Sciatic nerve (tissue), 2 donors: ENCODE measurements at places on chromosomes 7 and 10.

- no peak for DNase-seq
Measured at GRCh38 chr10:11838298-11838852, 15.2 kb downstream of the PROSER2 start.

GRCh38 chr10:22003964-22004281 is 393 bp upstream of the DNAJC1 start:
- DNase-seq: no peak

DNA sequence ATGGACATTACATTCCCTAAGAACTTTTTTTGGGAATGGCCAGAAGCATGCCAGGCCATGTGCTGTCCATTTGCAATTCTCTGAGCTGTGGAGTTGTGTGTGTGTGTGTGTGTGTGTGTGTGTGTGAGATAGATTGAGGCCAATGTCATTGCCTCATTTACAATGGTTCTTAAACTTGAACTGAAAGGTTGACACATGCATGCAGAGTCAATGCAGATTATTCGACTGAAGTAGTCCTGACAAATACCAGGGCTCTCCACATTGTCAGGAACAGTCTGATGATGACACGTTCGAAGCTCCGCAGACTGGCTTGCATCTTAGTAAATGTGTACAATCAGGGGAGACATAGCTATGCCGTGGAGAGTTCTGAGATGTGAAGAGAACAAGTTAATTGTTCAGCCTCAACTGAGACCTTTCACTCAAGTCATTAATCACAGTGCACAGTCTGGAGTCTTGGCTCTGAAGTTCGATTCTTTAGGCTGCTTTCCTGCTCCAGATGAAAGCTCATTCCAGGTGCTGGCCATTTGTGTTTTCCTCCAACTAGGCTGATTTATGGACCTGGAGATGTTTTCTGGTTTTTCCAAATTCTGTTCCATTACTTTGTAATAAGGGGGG is 921.9 kb downstream of the LRMDA start:
- no peak for DNase-seq

GRCh38 chr7:23334482-23335056 is 35.4 kb downstream of the MALSU1 start:
- DNase-seq: no peak

- no peak for DNase-seq
Measured at GRCh38 chr10:30782537-30783461, 153.2 kb upstream of the LYZL2 start.

DNA sequence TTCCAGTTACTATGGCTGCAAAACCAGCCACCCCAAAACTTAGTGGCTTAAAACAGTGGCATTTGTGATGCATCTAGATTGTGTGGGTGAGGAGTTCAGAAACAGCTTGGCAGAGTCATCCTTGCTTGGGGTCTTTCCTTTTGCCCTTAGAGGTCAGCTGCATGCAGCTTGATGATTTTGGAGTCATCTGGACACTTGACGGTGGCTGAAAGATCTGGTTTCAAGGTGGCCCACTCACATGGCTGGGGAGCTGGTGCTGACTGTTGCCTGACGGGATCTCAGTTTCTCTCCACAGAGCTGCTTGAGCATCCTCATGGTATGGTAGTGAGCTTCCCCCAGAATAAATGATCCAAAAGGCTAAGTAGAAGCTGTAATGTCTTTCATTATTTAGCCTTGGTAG is 191.3 kb upstream of the GALNT17 start:
- no peak for DNase-seq

- DNase-seq: no peak
Measured at GRCh38 chr10:106625751-106626150, 538.8 kb downstream of the SORCS1 start.

GRCh38 chr7:20651960-20652544 is 36.6 kb downstream of the ABCB5 start:
- DNase-seq: no peak

DNA sequence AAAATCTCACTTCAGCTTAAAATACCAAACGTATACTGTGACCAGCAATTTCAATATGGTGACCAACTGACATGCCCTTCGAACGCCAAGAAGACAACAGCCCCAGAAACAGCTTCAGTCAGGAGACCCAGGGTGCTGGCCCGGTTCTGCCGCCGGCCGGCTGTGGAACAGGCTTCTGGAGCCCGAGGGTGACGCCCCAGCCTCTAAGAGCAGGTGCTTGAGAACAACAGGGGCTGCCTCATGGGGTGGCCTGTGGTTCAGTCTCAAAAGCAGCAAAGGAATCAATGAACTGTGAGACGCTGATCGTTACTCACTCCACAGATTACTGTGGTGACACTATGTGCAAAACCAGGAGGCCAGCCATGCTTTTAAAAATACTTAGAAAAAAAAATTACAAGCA is 17.3 kb downstream of the GPER1 start:
- DNase-seq: no peak

- DNase-seq: no peak
Measured at GRCh38 chr10:13787015-13787421, 200.3 kb downstream of the PRPF18 start.

DNA sequence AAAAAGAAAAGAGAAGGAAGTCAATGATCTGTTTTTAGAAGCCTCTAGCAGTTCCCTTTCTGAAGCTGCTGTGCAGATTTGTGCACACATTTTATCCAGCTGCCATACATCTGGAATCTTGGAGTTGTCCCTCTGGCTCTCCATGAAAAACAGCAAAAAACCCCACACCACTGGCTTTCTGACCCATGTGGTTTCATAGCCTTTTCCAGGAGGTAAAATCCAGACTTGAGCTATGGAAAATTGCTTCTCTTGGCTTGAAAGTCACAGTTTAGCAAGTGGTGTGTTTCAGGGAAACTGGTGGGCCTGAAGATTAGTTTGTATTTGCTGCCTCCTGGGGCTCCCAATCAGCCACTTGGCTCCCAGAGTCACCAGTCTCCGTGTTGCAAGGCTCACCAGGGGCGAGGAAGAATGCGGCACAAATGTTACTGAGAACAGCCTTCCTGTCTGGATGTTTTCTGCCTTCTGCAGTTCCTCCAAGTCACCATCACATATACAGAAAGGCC is 50.1 kb upstream of the ADRB1 start:
- no peak for DNase-seq

- DNase-seq: no peak
Measured at GRCh38 chr7:27866828-27867672, 127.1 kb downstream of the TAX1BP1 start.

DNA sequence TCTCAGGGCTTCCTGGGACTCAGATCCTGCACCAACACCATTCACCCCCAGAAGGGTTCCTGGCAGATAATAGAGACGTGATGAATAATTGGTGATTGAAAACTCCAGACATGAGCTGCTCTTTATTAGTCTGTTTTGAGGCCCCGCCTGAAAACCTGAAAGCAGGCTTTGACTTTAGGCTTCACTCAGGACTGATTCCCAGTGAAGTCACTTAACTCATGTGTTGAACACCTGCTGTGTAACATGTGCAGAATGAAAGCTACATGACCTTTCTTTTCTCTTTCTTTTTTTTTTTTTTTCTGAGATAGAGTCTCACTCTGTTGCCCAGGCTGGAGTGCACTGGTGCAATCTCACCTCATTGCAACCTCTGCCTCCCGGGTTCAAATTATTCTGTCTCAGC is 8.9 kb downstream of the SPACDR start:
- DNase-seq: no peak

DNA sequence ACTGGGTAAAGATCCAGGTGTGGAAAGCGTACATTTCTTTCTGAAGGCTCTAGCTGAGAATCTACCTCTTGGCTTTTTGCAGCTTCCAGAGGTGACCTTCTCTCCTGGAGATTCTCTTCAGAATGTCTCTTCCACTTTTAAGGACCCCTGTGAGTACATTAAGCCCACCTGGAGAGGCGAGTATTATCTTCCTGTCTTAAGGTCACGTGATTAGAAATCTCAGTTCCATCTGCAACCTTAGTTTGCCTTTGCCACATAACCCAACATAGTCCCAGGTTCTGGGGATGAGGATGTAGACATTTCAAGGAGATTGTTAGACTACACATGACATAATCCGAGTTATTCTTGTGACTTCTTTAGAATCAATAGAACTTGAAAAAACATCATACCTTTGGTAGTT is 665.5 kb upstream of the POM121L12 start:
- DNase-seq: no peak

GRCh38 chr10:89838044-89838615 is 136.7 kb downstream of the KIF20B start:
- DNase-seq: no peak

DNA sequence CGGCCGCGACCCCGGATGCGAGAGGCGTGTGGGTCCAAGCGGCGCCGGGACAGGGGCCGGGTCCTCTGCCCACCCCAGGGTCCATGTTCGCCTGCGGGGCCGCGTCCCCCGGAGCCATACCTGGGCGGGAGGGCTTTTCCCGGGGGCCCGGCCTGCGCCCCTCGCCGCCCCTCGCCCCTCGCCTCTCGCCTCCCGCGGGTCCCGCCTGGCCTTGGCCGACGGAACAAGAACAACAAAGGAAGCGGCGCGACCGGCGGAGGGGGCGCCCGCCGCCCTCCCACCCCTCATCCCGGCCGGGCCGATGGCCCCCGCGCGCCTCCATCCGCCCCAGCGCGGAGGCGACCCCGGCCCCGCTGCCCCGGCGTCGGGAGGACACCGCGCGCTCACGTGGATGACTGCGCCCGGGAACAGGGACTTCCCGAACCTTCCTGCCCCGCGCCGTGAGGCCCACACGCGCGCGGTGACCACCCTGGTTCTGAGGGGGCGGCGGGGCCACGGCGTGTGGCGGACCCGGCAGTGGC is 348.2 kb downstream of the DNAJB6 start:
- no peak for DNase-seq

GRCh38 chr7:36048902-36049240 is 104.2 kb upstream of the EEPD1 start:
- DNase-seq: no peak

DNA sequence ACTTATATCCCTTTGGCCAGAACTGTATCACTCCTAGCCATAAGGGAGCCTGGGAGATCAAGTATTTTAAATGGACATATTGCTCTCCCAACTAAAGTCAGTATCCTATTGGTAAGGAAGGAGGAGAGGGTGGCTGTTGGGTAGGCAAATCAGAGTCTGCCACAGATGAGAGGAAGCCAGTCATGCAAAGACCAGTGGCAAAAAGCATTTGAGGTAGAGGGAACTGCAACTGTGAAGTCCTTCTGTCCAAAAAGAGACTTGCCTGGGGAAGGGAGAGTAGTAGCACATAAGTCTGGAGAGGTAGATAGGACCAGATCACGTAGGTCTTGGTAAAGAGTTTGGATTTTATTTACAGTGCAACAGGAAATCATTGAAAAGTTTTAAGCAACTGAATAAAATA is 8.8 kb upstream of the CCNJ start:
- DNase-seq: no peak

GRCh38 chr10:86226781-86227201 is 139.8 kb downstream of the GRID1 start:
- no peak for DNase-seq

DNA sequence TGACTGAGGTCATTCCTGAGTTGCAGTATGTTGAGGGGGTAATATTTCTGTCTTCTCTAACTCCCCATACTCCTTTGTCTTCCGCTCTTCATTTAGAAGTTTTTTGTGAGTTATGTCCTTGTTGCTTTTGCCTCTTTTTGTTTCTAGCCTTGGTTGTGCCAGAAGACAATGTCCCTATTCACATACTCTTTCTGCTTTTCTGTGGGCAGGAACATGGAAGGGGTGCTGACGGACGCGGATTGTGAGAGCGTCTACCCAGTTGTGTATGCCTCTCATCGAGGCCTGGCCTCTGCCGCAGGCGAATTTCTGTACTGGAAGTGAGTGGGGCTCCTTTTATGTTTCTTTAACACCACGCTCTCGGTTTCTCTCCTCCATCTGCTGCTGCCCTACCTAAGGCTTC is 20.5 kb downstream of the STAG3 start:
- DNase-seq: no peak
